ENCODE measurements at places on chromosomes 7 and 10.

DNA sequence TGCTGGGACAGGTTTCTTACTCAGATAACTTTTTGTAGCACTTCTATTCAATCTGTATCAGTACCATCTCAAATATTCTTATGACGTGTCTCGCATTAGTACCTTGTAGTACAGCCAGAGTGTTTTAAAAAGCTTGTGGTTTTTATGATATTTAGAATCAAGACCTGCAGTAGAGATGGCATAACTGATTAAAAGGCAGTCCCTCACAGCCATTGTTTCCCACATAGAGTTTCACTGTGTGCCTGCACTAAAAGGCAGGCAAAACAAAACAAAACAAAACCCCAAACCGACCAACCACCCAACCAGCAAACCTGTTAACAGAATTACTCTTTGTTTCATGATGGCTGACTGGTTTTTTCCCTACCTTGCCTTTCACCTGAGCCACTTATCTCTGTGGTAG lies 221.3 kb upstream of the DGKB start:
- DNase-seq, result no peak

DNA sequence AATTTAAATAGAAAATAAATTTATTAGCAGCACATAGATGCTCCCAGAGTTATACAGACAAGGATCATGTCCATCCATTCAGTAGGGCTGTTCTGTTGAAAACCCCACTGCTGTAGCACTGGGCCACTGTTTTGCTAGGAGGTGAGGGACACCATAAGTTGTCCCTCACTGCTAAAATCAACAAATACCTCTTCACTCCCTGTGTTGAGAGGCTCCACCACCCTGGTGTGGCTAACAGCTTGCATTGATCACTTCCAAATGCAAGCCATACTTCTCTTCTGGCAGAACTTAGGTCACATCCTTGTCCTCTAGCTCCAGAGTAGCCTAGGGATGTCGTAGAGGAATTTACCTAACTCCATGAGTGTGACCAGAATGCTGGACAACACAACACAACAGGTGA lies 55.4 kb downstream of the MDFIC start:
- DNase-seq, result no peak

DNA sequence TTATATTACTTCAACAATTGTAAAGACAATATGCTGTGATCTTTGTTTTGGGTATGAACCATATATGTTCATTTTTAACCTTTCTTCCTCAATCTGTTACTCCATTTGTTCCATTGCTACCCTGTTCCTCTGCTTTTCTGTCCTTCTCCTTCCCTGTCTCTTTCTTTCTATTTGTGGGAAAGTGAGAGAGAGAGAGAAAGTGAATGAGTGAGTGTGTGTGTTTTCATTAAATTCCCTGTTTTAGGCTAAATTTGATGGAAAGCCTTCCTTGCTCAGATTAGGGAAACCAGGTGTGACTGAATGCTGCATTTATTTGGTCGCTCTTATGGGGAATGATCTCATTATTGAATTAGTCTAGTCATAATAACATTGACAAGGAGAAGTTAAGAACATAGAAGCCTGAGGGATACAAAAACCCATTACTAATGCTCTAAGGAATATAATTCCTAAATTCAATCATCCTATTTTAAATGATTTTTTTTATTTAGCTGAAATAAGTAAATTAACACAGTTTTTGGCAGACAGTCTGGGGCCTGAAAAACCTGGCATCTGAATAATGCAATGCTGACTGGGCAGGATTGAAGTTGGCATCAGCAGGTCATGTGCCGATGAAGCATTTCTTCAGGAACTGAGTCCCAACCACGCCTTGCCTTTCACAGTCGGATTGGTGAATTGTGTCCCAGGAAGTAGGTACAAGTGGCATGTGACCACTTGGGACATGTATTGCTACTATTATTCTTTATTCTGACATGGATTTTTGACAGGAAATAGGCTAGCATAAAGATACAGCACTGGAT lies 117.6 kb upstream of the LRGUK start:
- no peak for DNase-seq

- DNase-seq, result no peak
These were observed 1382.6 kb downstream of the GATA3 start for GRCh38 chr10:9437131-9437530.

- DNase-seq, result peak; percentile 46
These were observed 73.4 kb upstream of the KCNMA1 start for GRCh38 chr10:77710759-77711682.

DNA sequence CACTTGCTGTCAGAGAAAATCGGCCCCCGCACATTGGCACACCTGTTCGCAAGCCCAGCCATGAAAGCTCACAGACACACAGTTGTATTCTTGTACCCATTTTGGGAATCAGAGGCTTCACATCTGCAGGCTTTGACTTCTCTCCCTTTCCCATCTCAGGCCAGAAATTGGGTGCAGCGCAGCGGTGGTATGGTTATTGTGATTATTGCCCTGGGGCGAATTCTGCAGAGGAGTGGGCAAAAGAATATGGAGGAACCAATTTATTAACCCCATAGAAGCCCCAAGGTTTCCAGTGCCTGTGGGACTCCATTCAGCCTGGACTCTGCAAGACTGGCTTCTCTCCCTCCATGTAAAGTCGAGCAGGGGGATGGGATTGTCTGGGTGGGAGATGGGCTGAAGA lies 14.0 kb downstream of the TLX1 start:
- DNase-seq, result no peak

DNA sequence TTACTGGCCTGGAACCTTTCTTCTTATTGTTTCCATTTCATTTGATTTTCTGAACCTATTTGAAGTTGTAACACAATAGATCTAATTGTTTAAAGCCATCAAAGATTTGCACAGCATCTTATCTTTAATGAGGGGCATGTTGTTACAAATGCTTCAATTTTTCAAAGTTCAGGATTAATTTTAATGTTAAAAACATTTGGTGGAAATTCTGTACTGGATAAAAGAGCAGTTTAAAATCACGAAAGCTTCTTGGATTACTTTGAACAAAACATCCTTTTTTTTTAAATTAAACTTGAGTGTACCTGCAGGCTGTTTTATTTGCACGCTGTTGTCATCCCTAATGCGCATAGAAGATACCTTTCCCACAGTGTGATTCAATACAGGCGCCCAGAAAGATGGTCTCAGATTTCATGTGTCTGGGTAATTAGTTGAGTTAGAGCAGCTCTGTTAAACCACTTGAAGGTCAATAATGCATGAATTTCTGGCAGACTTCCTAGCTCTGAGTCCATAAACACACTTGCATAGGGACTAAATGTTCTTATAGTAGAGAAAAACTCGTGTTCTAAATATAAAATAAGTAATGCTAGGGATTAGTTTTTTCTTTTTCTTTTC lies 29.3 kb upstream of the DDX50 start:
- no peak for DNase-seq

- DNase-seq, result no peak
These were observed 115.5 kb downstream of the FAM53B start for GRCh38 chr10:124628676-124629021.

DNA sequence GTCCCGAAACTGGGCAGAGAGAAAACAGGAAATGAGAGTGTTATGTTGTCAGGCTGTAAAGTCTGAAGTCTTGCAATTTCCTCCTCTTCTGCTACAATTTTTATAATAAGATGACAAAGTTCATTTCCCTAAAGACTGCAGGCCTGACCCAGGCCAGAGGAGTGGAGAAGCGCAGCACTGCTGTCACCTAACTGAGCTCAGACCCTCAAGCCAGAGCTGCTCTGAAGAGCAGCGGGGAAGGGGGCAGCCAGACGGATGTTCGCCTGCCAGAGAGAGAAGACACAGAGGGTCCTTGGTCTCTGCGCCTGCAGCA lies 12.6 kb upstream of the AOAH start:
- no peak for DNase-seq
